Stimulated activated CD4-positive, alpha-beta T cell treated with anti-CD3 and anti-CD28 coated beads, Interleukin-1b, Interleukin-23, amount 100 ng/mL, for 1 hour (primary cell): ENCODE measurements at places on chromosomes 6 and 20.
A peak's percentile ranks its signal among the peaks of the same experiment; 100 is the strongest.

DNA sequence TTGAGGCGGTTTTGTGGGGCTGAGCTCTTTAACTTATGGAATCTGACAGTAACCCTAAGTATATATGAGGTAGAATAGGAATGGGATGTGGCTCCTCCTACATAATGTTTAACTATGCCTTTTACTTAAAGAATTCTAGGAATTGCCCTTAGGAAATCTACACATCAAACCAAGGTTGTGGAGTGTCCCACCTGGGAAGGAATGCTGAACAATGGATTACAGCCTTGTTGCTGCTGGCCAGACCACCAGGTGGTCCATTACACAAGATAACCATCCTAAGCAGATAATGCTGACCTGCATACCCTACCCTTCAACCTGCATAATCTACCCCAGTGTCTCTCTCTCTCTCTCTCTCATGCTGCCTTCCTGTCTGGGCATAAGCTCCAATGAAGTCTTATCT lies 35.0 kb upstream of the SLC22A16 start:
- DNase-seq, result no peak

DNA sequence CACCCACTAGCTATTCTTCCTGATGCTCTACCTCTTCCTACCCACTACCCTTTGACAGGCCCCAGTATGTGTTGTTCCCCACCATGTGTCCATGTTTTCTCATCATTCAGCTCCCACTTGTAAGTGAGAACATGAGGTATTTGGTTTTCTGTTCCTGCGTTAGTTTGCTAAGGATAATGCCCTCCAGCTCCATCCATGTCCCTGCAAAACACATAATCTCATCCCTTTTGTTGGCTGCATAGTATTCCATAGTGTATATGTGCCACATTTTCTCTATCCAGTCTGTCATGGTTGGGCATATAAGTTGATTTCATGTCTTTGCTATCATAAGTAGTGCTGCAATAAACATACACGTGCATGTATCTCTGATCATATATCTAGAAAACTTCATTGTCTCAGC lies 218.3 kb upstream of the STXBP5 start:
- DNase-seq, result no peak

DNA sequence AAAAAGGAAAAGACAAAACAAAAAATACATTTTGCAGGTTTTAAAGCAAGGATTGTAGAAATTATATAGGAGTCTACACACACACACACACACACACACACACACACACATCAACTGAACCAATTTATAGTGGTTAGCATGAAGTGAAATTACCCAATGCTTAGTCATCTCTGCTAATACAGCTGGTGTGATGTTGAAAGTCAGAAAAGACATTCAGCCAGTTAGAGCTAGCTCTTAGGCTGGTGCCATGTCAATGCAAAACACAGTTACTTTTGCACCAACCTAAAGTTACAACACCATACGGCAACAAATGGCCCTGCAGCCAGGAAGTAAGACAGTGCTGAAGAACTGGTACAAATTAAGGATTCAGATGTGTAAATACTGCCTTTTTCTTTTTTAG lies 15.2 kb downstream of the FAM210B start:
- DNase-seq, result no peak

DNA sequence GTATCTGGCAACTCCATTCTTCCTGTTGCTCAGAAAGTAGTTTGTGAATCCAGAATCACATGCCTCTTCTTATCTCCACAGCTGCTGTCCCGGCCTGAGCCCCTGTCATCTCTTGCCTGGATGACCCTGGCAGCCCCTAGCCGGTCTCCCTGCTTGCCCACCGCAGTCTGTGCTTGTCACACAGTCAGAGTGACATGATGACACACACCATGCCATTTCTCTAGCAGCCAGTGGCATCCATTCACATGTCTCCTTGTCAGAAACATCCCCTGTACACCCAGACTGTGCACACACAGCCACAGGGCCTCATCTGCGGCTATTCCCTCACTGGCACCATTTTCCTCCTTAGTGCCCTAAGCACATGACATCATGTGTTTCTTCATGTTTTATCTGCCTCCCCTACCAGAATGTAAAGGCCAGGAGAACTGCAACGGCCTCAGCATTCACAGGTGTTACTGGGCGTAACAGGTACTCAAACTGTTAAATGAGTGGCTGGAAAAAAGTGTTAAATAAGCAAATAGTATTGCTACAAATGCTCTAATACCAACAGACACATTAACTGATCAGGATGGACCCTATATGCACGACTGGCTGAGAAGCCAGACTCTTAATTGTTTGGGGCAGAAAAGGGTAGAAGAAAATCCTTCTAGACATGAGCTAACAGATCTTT lies 9.6 kb downstream of the ABHD12 start:
- DNase-seq, result no peak

- no peak for DNase-seq
Measured at GRCh38 chr6:137001299-137001976, 43.3 kb downstream of the IL20RA start.

DNA sequence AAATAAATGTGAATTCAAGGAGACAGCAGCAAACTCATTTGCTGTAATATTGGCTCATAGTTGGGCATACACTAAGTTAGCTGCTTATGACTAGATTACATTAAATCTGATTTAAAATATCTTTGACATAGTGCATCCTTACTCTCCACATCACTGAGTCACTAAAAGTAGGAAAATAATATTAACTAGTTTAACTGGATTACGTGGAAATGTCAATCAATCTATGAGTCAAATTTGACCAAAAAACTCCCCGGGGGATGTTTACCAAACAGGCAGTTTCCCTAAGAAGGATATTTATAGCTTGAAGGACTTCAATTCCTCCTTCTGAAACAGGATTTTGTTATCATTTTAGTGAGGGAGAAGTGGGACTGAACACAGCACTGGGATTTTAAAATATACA lies 366.5 kb downstream of the ESR1 start:
- no peak for DNase-seq

DNA sequence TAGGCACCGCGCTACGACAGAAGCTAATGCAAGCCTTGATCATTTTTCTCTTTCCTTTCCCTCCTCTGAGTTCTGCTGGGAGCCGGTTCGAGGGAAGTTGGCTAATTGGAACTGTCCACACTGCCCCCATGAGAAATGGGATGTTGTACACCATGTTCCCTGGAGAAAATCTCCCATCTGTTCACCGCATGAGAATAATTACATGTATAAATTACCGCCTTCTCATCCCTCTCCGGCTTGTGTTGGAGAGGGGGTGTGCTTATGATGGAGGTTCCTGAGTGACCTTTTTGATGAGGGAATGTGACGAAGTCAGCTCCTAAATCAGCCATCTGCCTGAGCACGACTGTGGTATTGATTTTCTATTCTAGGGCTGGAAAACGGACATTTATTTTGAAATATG lies 320.2 kb upstream of the SULF2 start:
- no peak for DNase-seq

GRCh38 chr20:6053776-6054688 lies at the start of gene LRRN4:
TSS of gene LRRN4 (minus strand) at chr20:6054060. CDS start at chr20:6052799, 1,261 bp downstream.
- no peak for DNase-seq

- no peak for DNase-seq
Measured at GRCh38 chr6:31510007-31510406, 12.1 kb downstream of the MICB start.

GRCh38 chr6:16644540-16645250 lies 116.6 kb downstream of the ATXN1 start:
- no peak for DNase-seq

DNA sequence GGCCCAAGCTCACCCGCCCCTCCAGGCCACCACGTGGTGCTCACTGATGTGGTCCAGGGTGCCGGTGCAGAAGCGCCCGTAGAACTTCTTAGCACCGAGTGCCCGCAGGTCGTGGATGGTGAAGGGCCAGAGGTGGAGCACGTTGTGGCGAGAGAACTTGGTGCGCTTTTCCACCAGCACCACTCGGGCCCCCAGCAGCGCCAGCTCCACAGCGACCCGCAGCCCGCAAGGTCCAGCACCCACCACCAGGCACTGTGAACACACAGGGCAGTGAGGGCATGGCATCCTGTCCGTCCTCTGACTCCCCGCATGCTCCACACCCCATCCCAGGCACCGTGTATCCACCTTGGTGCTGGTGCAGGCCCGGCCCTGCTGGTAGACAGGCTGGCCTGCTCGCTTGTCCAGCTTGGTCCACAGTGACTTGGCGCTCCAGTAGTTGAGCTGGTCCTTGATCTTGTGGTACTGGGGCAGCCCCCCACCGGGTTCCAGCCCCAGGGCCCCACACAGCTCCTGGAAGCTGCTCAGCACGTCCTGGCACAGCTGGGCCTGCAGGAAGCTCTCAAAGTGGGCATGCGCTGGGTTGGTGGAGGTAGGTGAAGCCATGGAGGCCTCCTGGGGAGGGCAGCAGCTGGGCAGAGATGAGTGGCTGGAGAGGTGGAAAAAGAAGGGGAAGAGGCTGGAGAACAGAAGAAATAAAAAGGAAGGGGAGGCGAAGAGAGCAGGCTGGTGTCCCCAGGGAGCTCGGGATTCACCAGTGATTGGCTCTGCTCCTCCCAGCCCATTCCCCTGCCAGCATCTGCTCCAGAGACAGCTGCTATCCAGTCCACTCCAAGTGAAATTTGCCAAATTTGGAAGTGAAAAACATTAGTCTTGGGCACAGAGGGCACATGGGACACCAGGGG lies 1.7 kb downstream of the MICAL1 start:
- no peak for DNase-seq

DNA sequence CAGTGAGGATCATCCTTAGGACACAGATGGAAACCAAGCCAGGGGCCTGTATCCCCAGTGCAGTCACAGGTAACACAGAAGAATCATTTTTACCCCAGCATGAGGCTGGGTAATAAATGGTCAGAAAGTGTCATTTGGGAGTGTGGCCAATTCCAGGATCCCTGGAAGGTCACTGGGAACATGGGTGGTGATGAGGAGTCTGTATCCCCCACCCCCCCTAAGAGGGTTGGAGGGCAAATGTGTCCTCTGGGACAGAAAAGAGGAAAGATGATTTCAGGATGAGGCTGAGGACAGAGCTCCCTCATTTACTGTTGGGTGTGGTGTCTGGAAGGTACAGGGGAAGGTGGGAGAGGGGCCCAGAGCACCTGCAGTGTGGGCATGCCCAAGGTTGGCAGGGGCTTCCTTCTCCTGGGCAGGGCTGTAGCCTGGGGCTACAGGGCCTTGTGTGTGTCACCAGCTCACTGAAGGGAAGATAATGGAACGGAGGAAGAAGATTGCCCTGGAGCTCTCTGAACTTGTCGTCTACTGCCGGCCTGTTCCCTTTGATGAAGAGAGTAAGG lies 34.5 kb downstream of the PLCG1 start:
- no peak for DNase-seq

DNA sequence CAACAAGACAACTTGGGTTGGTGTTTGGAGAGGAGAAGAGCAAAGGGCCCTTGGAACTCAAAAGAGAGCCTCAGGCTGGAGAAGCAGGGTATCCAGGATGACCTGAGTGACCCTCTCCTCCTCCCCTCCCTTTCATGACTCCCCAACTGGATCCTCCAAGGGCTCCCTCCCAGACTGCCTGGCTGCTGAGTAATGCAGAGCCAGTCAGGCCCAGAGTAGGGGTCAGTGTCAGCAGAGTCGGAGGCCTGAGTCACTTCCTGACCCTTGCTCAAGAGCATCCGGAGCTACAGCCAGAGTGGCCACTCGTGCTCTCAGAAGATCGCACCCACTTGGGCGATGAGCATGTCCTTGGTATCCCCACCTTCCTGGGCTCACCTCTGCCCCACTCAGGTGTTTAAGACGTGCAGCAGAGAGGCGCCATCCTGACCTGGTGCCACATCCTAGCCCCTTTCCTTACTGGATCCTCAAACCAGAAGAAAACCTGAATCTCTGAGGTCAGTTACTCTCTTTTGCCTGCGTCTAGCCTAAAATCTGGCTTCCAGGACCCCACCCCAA lies 2.8 kb upstream of the MAPK13 start:
- no peak for DNase-seq

GRCh38 chr20:39259010-39259803 lies 297.1 kb downstream of the DHX35 start:
- DNase-seq, result no peak

- DNase-seq, result no peak
Measured at GRCh38 chr6:148351309-148351708, 8.7 kb downstream of the SASH1 start.

- DNase-seq, result no peak
Measured at GRCh38 chr6:39140556-39141167, 25.7 kb upstream of the SAYSD1 start.

- no peak for DNase-seq
Measured at GRCh38 chr6:134534708-134535149, 216.8 kb upstream of the SGK1 start.

GRCh38 chr6:165963750-165964149 lies 203.9 kb downstream of the TBXT start:
- no peak for DNase-seq

- no peak for DNase-seq
Measured at GRCh38 chr6:82608781-82609180, 245.2 kb downstream of the TPBG start.

GRCh38 chr6:35496036-35496840 lies 641 bp downstream of the TEAD3 start:
- no peak for DNase-seq

DNA sequence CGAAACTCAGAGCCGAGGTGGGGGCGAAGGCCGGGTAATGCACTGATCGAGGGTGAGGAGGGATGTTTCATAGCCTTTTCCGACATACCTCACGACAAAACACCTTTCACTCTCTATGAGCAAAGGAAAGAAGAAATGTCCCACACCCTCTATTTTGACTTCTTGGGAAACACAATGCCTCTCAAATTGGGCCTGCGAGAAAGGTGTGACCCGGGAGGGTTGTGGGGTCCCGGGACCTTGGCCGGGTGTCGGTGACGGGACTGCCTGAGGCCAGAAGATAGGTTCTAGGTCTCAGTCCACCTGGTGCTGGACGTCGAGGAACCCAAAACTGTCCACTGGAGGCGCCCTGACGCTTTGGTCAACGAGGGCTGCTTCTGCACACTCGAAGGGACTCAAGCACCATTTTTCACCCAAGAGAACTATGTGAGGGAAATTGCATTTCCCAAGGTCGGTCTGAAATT lies 41.1 kb upstream of the OSTM1 start:
- no peak for DNase-seq

DNA sequence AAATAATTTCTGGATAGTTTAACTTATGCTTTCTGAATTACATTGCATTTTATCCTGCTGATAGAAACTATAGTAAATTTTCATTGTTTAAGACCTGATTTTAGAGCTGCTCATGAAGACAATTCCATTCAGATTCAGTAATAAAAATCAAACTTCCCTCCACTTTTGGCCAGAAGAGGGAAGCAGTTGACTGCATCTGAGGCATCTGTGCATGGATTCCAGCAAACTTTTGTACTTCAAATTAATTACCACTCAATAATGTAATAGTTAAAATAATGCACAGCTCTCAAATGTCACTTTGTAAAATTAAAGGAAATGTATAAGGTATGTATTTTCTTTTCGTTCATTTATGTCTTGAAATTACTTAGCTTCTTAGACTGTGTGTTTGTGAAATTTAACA lies 64.2 kb upstream of the SLC35B3 start:
- no peak for DNase-seq

- DNase-seq, result no peak
Measured at GRCh38 chr6:15527838-15528617, 134.8 kb downstream of the DTNBP1 start.

- peak; percentile 26 for DNase-seq
Measured at GRCh38 chr6:166258854-166259276, 49.3 kb downstream of the PRR18 start.
